ENCODE measurements at places on chromosomes 13 and 19.

GRCh38 chr19:19649580-19649995, 6.1 kb upstream of the GMIP start:
- no peak for DNase-seq

- DNase-seq, result no peak
These were observed 45.5 kb downstream of the OLFM4 start for GRCh38 chr13:53074114-53074513.

DNA sequence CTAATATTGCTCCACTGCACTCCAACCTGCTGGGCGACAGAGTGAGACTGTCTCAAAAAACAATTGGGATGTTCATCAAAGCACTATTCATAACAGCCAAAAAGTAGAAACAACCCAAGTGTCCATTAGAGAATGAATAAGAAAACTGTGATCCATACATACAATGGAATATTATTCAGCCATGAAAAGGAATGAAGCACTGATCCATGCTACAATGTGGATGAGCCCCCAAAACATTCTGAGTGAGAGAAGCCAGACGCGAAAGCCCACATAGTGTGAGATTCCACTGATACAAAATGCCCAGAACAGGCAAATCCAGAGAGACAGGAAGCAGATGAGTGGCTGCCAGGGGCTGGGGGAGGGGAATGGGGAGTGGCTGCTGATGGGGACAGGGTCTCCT, 16.0 kb downstream of the KLF2 start:
- DNase-seq, result no peak

DNA sequence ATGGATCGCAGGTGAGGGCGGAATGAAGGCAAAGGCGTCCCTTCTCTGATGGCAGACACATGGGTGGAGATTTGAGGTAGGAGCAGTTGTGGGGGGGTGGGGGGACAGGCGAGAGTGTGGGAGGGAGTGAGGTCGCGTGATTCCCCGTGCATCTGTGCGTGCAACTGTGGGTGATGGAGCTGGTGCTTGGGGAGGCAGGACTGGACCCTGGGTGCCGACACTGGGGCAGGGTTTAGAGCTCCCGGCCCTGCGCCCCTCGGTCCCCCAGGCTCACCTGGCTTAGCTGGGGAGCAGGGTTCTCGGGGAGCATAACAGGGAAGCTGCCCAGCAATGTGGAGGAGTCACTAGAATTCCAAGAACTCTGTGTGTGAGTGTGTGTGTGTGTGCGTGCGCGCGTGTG, 3.4 kb downstream of the TMPRSS9 start:
- DNase-seq, result no peak

- no peak for DNase-seq
These were observed 92.6 kb upstream of the TMTC4 start for GRCh38 chr13:100767192-100767591.

DNA sequence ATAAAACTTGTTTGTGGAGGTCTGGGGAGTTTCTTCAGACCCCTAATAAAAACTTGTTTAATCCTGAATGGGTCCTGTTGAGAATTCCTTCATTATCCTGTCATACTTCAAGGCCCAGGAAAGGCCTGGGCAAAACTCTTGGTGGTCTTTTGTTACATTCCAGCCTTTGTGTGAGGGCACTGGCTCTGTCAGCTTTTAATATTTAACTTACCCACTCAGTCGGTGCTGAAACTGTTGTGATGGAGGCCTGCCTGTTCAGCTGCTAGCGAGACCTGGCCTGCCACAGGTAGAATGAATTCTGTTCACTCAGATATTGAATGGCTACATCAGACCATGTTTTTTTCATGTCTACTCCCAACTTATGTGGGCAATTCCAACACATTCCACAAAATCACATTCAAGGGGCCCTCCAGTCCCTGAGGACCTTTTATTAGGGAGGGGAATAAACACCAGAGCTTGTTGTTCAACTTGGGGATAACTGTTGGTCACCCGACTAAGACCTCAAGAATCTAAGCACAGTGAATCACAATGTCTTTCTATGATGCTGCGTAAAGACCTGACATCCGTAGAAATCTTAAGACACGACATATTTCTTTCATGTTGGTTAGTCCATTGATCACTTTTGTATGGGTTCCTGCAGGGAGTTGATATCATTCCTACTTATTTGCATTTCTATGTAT, 12.5 kb downstream of the NLRP8 start:
- no peak for DNase-seq

- no peak for DNase-seq
These were observed 185.8 kb downstream of the OLFM4 start for GRCh38 chr13:53214433-53214832.

- no peak for DNase-seq
These were observed 3.4 kb upstream of the TBXA2R start for GRCh38 chr19:3609779-3610719.

- DNase-seq, result no peak
These were observed 603 bp downstream of the ZNF880 start for GRCh38 chr19:52370341-52370710.

GRCh38 chr13:57418067-57418677, 213.4 kb upstream of the PCDH17 start:
- no peak for DNase-seq

DNA sequence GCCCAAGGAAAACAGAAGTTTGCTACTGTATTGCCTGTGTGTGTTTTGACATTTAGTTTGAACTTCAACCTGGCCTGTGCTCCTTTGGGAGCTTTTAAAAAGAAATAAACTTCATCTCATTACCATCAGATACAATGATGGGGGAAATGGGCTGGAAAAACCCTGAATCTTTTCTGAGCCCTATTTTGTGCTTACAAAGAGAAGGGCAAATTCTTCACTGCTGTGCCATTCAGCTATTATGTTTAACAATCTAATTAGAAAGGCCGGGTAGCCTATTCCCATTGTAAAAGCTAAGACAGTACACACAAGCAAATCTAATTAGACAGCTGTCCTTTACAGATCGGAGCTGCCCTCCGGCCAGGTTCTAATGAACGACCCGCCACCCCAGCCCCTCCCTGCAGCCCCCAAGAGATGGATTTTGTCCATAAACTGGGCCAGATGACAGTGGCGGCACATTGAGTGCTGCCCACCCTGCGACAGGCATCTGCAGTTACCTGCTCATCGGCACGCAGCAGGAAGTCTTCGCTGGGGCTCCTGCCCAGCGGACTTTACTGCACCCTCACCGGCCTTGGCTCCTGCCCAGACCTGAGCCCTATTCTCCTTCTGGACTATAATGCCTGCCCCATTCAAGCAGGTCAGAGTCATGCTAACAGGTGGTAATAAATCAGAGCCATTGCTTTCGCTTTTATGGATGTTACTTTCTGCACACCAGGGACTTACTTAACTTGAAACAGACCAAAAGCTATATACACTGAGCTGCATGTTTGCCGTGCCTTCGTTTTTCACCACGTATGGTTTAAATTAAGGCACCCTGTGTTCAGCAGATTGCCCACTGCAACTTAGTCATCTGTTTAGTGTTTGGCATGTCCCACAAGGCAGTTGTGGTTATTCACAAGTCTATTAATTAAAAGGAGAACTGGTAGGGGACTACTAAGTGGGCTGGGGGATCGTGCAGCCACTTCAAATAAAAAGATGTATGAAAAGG, 549.6 kb downstream of the FGF9 start:
- DNase-seq, result peak; percentile 7

GRCh38 chr13:31774186-31774750, 34.9 kb downstream of the RXFP2 start:
- DNase-seq, result no peak

- no peak for DNase-seq
These were observed 1.2 kb upstream of the NKPD1 start for GRCh38 chr19:45161738-45162607.

GRCh38 chr13:68428292-68428691, 1198.2 kb upstream of the PCDH9 start:
- no peak for DNase-seq

GRCh38 chr19:44988896-44989556, 12.2 kb upstream of the RELB start:
- DNase-seq, result peak; percentile 7

DNA sequence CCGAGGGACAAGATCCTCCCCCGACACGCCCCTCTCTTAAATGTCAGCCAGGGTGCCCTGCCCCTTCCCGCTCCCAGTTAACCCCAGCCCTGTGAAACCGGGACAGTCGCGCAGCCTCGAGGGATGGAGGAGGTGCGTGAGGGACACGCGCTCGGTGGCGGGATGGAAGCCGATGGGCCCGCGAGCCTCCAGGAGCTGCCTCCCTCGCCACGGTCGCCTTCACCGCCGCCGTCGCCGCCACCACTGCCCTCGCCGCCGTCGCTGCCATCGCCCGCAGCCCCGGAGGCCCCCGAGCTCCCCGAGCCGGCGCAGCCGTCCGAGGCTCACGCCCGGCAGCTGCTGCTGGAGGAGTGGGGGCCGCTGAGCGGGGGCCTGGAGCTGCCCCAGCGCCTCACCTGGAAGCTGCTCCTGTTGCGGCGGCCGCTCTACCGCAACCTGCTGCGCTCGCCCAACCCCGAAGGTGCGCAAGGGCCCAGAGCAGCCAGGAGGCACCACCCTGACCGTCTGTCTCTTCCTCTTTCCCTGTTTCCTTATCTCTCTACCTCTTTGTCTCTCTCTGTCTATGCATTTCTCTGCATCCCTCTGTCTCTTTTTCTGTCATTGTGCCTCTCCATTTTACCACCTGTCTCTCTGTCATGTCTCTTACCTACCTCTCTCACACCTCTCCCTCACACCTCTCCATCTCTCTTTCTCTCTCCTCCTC, at the start of gene NCCRP1:
NCCRP1 (plus strand) TSS at position 105 of the 703 bp plus-strand sequence; CDS start at position 124, 19 bp downstream.
- DNase-seq, result no peak

DNA sequence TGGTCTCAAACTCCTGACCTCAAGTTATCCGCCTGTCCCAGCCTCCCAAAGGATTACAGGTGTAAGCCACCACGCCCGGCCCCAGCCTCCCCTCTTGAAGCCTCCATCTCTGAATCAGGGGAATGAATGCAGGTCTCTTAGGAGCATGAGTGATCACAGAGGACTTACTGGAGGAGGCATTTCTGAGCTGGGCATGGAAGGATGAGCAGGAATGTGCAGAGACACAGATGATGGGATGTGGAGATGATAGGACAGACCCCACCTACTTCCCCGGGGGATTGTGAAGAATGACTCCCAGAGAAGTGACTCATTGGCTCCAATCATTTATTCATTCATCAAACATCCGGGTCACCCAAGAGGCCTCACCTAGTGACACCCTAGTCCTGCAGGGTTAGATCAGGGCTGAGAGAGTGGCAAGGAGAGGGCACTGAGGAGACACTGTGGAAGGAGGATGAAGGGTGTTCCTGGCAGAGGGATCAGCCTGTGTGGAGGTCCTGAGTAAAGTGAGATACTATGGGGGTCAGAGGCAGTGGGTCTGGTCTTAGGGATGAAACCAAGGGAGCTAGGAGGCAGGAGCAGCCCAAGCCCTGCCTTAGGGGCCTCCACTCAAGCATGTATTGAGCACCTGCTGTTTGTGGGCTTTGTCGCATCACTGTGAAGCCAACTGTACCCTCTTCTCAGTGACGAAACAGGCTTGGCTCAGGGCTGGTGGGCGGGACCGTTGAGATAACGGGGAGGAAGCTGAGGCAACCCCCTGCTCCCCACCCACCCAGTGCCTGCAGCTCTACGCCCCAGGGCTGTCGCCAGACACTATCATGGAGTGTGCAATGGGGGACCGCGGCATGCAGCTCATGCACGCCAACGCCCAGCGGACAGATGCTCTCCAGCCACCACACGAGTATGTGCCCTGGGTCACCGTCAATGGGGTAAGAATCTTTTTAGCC, 3.0 kb downstream of the IFI30 start:
- no peak for DNase-seq

GRCh38 chr19:19113040-19113626, 25.1 kb downstream of the TMEM161A start:
- no peak for DNase-seq

DNA sequence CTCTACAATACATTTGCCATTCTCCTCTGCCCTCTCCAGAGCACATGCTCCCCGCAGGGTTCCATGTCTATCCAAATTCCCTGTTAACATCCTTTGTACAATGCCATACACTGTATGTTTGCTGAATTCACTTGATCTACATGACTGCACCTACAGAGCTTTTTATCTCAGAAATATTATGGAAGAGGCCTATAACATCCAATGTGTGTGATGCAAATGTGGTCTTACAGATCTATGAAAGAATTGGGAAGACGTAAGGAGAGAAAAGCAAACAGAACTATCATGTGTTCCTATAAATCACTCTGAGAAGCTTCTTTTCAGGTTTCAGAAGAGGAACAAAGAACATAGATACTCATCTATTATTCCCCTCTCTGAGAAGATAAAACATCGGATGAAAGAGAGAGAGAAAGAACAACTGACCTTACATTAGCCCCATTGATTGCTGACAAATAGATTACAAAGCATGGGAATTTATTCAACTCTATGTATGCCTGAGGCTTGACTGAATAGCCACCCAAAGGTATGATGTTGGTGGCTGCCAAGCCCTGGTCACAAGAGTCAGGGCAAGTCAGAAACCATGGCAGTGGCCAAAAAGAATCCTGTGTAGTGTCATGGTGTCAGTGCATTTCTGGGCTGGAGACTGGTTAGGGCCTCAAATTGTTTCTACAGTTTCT, 425.2 kb downstream of the FOXO1 start:
- DNase-seq, result no peak

DNA sequence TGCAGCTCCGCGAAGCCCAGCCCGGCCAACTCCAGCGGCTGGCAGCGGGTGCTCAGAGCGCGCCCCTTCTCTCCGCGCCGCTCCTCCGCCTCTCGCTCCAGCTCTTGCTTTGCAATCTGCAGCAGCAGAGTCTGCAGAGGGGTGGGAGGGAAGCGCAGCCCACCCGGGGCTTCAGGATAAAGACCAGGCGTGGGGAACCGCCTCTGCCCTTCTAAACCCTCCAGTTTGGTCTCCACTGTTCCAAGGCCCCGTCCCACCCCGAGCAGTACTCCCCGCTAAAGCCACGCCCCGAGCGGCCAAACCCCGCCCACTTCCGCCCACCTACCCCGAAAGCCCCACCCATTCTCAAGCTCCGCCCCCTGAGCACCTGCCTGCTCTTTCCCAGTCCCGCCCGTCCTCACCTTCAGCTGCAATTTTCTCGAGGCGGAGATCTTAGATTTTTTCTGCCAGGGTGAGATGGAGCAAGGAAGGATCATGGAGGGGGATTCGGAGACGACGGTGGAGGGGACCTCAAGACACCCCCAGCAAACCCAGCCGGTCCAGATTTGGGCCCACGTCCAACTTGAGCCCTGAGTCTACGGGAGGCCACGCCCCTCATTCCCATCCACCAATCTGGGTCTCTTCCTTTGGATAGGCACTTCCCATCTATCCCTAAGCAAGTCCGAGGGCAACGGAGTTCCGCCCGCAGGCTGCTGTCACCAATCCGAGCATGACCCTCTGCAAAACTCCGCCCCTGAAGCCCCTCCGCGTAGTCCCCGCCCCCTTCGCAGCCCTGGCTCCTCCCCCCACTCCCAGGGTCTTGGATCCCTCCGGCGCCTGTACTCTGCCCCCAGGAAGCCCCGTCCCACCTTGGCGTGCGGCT, 1.1 kb downstream of the TNNI3 start:
- DNase-seq, result no peak

All from GM04503 (cell line).